ENCODE measurements at places on chromosomes 13 and 19.

DNA sequence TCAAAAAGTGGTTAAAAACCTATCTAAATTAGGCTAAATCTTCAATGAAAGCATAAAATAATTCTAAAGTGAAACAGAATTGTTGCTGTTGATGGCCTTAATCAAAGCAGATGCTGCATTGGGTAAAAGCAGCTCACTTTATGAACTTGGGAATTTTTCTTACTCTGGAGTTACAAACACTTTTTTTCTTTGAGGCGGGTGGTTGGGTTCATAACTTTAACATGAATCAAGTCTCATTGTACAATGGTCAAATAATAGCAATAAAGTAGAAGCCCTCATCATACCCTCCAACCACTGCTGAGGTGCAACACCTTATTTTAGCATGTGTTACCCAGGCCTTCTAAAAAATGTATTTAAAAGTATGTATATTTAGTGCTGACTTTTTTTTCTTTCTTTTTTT lies 29.1 kb downstream of the NUP58 start:
- no peak for DNase-seq

- no peak for DNase-seq
Observed at GRCh38 chr19:57239982-57240310, 486 bp upstream of the ZNF805 start.

- DNase-seq = no peak
Observed at GRCh38 chr13:94696171-94696570, 16.2 kb downstream of the SOX21 start.

GRCh38 chr13:74153316-74153715 lies 19.1 kb upstream of the KLF12 start:
- DNase-seq = no peak

GRCh38 chr19:18304208-18304457 lies 18.7 kb downstream of the LSM4 start:
- DNase-seq = no peak

GRCh38 chr13:48631441-48631840 lies 22.3 kb upstream of the CYSLTR2 start:
- DNase-seq = no peak

- no peak for DNase-seq
Observed at GRCh38 chr19:384799-385169, 24.2 kb downstream of the C2CD4C start.

DNA sequence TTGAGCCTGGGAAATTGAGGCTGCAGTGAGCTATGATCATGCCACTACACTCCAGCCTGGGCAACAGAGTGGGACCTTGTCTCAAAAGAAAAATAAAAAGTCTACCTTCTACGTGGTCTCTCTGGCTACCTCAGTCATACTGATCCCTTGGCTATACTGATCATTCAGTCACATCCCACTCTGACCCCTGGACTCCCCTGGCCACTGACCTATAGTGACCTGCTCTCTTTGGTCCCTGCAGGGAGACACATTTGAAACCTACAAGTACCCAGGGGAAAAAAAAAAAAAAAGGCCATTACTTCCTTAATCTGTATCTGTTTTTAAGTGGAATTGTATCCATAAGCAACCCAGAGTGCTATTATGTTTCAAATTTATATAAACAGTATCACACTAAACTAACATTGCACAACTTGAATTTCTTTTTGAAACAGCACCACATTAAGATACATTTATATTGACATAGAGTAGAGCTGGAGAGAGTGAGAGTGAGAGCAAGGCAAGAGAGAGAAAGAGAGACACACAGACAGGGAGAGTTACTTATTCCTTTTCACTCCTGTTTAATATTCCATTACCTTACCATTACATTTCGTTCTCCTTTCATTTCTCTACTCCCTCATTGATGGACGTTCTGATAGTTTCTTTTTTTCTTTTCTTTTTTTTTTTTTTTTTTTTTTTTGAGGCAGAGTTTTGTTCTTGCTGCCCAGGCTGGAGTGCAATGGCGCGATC lies 23.7 kb upstream of the CERS4 start:
- DNase-seq = no peak

GRCh38 chr13:87684850-87685742 lies 13.9 kb downstream of the SLITRK5 start:
- DNase-seq = no peak

- DNase-seq = no peak
Observed at GRCh38 chr19:280541-281009, 10.6 kb downstream of the PLPP2 start.

GRCh38 chr13:42239644-42240043 lies 32.3 kb upstream of the AKAP11 start:
- DNase-seq = no peak

Measured in right forelimb (tissue), 1 donor.